ENCODE measurements at places on chromosomes 16 and 17.

DNA sequence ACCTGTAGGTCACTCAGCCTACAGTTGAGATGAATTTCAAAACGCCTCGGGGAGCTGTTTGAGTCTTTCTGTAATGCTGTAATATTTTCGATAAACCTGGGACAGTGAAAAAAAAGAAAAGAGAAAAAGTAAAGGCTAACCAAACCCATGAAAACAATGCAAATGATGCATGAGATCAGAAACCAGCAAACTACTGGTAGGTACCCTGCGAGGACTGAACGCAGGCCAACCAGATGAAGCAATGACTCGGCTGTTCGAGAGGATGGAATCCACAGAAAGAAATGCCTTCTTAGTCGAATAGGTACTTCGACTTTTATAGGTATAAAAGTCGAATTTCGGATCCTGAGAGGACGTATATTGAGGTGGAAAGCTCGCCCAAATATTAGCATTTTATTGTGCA lies 509 bp upstream of the ATAD5 start:
- no peak for DNase-seq

DNA sequence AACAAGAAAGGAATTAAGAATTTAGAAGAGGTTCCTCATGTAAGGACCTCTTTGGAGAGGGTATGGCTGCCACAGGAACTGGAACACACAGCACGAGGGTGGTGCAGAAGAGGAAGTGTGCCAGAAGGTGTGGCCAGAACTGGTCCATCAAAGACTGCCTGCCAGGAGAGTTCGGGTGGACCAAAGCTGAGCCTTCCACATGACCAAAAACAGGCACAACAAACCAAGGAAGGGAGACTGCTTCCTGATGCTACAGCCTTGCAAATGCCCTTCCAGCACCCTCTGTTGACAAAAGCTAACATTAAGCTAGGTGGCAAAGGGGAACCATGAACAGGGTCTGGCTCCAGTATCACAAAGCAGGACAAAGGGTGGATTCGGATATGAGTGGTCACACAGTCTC lies 125.8 kb upstream of the TMEM97 start:
- DNase-seq, result no peak

DNA sequence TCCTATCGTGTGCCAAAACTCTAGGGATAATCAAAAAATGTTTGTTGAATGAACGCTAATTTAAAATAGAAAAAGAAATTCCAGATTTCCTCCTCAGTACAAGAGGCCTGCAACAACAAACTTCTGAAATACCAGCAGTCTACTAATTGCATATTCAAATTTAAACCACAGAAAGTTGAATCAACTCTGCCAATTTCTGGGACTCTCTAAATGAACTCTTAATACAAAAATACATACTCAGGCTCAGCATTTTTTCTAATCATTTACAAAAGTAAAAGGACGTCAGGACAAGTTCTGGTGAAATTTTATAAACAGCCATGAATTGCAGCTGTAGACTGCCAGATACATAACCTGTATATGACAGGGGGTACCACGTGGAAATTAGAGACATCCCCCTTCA lies 49.0 kb downstream of the KANSL1 start:
- DNase-seq, result no peak

GRCh38 chr16:49738832-49739231 lies 117.1 kb downstream of the ZNF423 start:
- DNase-seq, result no peak

- no peak for DNase-seq
Measured at GRCh38 chr17:81424151-81425017, 29.1 kb downstream of the BAHCC1 start.

- no peak for DNase-seq
Measured at GRCh38 chr16:82991410-82991809, 364.6 kb downstream of the CDH13 start.

DNA sequence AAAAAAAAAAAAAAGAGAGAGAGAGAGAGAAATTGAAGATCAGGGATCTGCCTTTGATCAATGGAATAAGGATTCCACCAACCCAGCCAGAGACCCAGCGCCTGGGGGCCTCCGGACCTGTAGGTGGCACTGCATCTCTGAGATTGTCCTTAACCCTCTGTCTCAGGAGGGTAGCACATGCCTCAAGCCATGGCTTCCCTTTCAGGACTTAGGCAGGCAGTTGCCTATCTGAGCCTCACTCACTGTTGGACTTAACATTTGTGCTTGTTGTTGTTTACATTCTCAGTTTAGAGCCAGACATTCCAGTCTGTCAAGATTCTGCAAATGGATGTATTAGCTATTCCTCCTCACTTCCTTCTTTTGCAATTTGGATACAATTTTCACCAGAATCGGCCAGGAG lies 5.1 kb upstream of the SCNN1B start:
- no peak for DNase-seq

DNA sequence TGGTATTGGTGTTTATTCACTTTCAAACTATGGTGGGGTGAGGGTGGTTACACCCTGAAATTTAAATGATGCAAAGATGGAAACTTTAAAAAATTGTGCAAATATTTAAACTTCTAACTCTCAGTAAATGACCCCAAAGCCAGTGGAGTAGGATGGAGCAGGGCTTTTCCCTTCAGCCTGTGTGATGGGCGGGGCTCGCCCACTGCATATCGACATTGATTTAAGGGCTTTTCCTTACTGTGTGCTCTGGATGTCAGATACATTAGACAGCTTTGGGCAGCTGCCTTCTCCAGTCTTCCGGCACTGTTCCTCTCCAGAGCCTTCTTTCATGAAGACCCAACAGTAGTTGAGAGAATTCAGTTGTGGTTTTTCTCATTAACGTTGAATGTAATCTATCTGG lies 99.9 kb downstream of the SPECC1 start:
- DNase-seq, result no peak

DNA sequence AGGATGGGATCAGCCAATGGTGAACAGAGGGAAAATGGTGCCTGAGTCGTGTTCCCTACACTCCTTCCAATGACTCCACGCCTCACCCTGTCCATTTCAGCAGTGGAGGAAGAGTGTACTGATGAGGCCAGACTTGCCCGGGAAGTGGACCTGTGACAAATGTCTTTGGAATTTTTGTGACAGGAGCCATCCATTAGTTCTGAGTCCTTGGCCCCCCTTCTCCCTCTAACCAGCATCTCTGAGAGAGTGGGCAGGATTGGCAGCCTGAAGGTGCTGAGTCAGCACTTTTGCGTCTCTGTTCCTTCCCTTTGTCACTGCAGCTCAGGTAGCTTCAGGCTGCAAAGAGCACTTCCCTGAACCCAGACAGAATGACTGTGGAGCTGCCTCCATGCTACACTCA lies 30.8 kb downstream of the BEAN1 start:
- DNase-seq, result no peak

DNA sequence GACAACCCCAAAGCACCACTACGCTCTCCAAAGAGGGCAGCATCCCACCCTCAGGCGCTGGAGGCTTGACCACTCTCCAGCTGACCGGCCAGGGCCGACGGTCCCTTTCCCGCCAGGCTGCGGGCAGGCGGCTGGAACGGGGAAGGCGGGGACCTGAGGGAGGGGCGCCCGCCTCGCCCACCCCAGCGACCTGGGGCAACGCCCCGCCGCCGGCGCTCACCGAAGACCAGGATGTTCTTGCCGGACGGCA lies 431 bp downstream of the DYNC1LI2 start:
- no peak for DNase-seq

GRCh38 chr16:66728117-66728787 lies 23.2 kb downstream of the DYNC1LI2 start:
- DNase-seq, result no peak

- DNase-seq, result no peak
Measured at GRCh38 chr16:66899945-66900710, 18.6 kb downstream of the CDH16 start.

- DNase-seq, result no peak
Measured at GRCh38 chr16:68126395-68126794, 41.2 kb downstream of the NFATC3 start.

DNA sequence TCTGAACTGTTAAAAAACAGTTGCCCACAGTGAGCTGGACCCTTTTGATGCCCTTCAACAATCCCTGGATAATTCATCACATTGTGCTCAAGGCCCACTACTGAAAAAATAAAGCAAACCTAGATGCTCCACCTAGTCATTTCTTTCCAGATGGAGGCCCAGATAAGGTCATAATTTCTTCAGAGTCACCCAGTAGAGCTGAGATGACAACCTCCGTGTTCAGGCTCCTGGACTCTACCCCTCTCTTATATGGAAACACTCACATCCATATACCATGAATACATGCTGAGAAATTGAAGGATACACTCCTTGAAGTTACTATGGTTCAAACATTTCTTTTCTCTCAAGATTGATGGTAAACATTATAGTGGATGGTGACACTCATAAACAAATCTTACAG lies 2.7 kb upstream of the ABCA3 start:
- no peak for DNase-seq

- DNase-seq, result no peak
Measured at GRCh38 chr16:49023050-49023449, 258.6 kb downstream of the CBLN1 start.

GRCh38 chr16:74611721-74612120 lies 4.8 kb upstream of the GLG1 start:
- no peak for DNase-seq

DNA sequence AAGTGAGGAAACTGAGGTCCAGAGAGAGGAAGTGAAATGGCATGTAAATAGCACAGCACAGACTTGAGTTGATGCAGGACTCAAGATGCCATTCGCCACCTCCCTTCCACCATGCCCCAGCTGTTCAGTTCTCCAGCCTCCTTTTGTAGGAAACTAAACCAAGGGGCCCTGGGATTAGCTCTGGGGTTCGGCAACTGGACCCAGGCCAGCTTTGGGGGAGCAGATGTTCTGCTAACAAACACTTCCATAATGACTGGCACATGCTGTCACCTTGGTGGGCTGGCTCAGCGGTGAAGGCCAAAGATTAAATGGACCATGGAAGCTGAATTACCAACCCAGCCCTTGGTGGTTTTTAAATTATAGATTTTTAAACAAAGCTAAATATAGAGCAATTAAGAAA lies 77.0 kb downstream of the IRX6 start:
- DNase-seq, result no peak

GRCh38 chr17:80695979-80696378 lies 151.3 kb downstream of the RPTOR start:
- no peak for DNase-seq

GRCh38 chr16:23353440-23353839 lies 51.3 kb downstream of the SCNN1B start:
- no peak for DNase-seq

- DNase-seq, result no peak
Measured at GRCh38 chr17:16512011-16512410, 20.0 kb upstream of the LRRC75A start.

- DNase-seq, result no peak
Measured at GRCh38 chr17:42706732-42707131, 24.4 kb downstream of the CNTNAP1 start.

GRCh38 chr17:17072546-17072945 lies 30.3 kb downstream of the MPRIP start:
- DNase-seq, result no peak

DNA sequence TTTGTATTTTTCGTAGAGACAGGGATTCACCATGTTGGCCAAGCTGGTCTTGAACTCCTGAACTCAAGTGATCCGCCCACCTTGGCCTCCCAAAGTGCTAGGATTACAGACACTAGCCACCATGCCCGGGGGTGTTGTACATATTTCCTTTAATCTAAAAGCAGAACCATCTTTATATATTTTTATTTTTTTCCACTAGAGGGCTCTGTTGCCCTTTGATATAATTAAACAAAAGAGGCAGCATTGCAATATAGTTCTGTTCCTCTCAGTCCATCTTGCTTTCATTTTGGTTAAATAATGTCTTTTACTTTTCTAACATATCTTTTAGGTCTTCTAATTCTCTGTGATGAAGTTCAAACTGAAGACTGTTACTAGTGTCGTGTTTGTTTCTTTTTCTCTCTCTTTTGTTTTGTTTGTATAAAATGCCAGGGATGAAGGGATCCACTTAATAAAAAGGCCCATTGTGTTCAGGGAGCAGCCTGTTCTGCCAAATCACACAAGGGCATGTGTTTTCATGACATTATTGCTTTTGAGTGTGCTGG lies 23.4 kb downstream of the WWOX start:
- DNase-seq, result no peak

DNA sequence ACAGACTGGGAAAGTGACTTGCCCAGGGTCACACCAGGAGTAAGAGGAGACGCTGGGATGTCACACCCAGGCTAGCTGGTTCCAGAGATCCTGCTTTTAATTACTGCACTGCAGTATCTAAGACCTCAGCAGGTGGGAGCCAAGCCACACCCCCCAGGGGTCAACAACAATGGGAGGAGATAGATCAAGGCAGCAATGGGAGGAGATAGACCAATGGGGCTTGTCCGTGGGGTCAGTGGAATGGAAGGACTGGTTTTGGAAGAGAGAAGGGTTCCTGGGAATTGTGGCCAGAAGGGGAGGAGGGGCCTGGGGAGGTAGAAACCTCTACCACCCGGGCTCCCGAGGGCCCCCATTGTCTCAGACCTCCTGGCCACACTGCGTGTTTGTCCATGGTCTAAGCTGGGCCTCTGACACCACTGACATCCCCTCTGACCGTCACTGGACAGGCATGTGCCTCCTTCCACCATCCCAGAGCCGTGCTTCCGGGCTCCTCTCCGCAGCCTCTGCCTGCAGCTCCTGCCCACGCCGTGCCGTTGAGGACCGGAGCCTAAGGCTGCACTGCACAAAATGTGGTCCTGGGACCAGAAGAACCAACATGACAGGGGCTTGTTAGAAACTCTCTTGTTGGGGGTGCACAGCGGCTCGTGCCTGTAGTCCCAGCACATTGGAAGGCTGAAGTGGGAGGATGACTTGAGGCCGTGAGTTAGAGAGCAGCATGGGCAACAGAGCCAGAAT lies 69.8 kb upstream of the RPH3AL start:
- no peak for DNase-seq

DNA sequence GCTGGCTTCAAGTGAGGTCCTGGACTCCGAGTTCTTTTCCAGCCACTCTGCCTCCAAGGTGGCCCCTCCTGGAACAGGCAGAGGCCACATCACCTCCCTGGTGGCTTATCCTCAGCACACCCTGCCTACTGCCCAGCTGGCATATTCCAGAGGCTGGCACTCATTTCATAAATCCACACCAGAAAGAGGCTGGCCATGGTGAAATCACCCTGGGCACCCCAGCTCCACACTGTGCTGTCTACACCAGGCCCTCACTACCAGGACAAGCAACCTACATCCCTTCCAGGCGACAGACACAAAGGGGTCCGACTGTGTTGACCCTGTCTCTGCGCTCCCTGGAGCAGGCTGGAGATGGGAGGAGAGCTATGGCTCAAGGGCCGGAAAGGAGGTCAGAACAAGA lies 100.2 kb downstream of the C16orf78 start:
- DNase-seq, result no peak

DNA sequence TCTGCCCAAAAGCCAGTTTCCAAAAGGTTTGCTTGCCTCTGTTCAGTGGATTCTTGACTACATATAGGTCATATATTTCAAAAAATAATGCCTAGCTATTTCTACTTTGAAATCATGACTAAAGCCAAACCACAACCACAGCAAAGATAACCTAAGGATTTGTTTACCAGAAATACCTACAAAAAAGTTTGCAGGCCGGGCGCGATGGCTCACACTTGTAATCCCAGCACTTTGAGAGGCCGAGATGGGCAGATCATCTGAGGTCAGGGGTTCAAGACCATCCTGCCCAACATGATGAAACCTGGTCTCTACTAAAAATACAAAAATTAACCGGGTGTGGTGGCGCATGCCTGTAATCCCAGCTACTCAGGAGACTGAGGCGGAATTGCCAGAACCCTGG lies 15.2 kb downstream of the CARHSP1 start:
- no peak for DNase-seq

- no peak for DNase-seq
Measured at GRCh38 chr16:69417520-69418199, 6.8 kb upstream of the CYB5B start.
